Cortex of kidney (tissue), 1 donor: ENCODE measurements at places on chromosomes 16 and 17.

GRCh38 chr16:874366-875181 is 74.0 kb upstream of the GNG13 start:
- no peak for DNase-seq

- no peak for DNase-seq
Measured at GRCh38 chr17:50055055-50055425, 870 bp upstream of the ITGA3 start.

GRCh38 chr16:31507617-31507928 is 618 bp downstream of the RUSF1 start:
- DNase-seq = no peak

DNA sequence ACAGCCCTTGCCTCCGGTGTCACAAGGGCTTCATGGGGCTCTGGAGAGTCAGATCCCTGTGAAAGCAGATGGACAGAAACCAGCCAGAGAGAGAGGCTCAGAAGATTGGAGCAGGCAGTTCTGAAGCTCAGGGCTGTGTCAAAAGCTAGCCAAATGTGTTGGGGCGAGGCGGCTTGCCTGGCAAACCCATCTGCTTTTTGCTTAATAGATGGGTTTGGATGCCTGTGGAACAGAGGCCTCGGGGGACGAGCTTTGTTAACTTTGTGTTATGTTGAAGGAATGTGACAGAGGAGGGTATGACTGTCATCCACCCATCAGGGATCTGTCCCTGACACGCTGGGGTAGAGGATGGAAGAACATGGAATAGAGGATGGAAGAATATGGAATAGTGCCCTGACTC is 21.0 kb upstream of the SLC12A3 start:
- DNase-seq = no peak

- no peak for DNase-seq
Measured at GRCh38 chr17:64126918-64127317, 3.0 kb downstream of the ERN1 start.

DNA sequence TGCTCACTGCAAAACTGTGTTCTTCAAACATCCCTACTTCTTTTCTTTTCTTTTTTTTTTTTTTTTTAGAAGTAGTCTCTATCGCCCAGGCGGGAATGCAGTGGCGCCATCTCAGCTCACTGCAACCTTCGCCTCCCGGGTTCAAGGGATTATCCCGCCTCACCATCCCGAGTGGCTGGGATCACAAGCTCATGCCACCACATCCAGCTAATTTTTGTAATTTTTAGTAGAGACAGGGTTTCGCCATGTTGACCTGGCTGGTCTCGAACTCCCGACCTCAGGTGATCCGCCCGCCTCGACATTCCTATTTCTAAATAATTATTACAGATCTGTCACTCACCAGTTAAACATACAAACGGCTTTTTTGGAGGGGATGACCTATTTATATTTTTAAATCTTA is 1.0 kb upstream of the RNASEK start:
- DNase-seq = no peak

DNA sequence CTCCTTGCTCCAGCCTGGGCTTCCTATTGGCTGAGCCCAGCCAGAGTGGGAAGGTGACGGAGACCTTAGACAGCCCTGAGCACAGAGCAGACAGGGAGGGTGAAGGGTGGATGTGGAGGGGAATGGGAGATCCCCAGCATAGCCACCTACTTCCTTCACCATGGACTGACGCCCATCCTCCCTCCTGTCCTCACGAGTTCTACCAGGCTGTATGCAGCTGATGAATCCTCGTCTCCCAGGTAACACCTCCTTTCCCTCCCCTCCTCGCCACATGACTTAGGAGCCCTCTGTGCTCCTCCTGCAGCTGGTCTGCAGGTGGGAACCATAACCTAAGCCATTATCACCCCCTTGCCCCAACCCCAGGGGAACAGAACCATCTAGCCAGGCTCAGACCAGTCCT is 9.0 kb upstream of the CRHR1 start:
- DNase-seq = no peak

DNA sequence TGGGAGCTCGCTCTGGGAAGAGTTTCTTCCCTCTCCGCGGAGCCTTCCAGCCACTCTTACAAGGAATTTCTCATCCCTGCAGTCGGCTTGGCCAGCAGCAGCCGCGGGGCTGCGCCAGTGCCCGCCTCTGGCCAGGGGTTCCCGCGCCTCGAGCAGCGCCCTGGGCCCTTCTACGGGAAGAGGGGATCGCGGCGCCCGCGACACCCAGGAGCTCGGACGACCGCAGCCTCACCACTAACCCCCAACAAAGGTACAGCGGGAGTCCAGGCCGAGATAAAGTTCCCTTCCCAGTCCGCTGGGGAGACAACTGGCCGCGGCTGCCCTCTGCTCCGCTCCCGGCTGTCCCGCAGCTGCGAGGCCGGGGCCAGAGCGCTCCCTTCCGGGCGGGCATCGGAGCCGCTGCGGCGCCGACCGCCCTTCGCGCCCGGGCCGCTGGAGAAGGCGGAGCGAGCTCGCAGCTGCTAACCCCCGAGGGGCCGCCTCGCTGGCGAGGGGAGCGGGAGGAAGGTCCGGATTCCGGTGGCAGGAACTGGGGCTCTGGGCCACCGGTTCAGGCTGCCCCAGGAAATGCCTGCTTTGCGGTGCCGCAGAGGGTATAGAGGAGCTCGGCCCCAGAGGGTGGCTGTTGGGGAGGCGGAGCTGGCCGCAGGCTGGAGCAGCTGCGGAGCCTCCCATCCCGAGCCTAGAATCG is 3.6 kb upstream of the HS3ST3B1 start:
- no peak for DNase-seq

DNA sequence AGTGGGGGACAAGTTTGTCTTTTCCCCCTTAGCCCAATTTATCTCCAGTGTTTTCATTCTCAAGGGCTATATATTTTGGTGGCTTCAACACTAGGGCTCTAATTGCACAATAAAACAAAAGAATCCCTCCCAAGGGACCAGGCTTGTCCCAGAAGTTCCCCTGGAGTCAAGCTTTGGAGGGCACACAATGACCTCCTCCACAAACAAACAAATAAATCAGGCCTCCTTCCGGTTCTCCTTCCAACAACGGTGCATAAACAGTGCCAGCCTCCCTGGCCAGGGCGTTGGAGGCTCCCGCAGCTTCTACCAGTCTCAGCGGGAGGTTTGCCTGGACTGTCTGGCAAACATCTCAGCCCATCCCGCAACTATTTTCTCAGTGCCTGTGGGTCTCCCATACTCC is 188.0 kb upstream of the FOXF1 start:
- DNase-seq = no peak

DNA sequence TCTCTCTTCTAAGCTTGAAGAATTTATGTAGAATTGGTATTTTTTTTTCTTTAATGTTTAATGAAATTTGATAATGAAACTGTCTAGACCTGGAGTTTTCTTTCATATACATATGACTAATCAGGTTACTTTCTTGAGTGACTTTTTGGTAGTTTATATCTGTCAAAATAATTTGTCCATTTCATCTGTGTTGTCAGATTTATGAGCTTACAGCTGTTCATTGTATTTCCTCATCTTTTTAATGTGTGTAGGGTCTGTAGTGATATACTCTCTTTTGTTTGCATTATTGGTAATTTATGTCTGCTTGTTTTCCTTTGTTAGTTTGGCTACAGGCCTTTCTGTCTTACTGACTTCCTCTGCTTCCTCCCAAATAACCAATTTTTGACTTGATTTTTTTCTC is 55.7 kb downstream of the TAOK1 start:
- DNase-seq = no peak

DNA sequence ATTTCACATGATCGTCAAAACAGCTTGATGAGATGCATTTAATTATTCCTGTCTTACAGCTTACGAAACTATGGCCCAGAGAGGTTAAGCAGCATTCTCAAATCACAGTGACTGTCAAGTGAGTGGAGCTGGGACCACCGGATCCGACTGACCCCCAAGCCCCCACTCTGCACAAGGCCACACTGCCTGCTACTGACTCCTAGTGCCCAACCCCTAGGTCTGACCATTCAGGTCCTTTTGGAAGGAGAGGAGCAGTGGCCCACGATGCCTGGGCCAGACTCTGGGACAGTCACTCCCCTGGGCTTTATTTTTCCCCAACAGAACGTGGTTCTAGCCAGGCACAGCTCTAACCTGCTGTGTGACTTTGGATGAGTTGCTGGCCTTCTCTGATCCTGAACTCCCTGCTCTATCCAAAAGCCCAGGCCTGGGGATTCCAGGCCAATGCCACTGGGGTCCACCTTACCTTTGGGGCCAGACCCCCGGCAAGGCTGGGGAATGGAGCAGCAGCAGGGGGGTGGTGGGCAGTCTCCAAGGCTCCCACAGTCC is 9.9 kb downstream of the TSPOAP1 start:
- no peak for DNase-seq

DNA sequence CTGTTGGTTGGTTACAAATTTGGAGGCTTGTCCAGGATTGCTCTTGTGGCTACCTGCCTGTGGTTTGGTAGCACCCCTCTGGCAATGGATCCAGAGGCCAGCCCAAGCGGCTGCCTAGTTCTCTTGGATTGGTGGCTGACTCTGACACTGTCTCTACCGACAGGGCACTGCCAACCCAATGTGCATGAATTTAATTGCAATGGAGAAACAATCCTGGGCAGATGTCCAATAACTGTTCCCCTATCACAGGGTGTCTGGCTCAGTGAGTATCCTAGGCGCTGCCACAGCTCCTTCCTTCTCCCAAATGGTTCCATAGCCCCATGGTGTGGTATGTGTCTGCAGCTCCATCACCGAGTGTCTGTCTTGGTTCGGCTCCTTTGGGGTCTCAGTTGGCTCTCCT is 19.5 kb downstream of the N4BP1 start:
- DNase-seq = no peak

- no peak for DNase-seq
Measured at GRCh38 chr17:70875729-70876310, 706.5 kb downstream of the KCNJ2 start.

DNA sequence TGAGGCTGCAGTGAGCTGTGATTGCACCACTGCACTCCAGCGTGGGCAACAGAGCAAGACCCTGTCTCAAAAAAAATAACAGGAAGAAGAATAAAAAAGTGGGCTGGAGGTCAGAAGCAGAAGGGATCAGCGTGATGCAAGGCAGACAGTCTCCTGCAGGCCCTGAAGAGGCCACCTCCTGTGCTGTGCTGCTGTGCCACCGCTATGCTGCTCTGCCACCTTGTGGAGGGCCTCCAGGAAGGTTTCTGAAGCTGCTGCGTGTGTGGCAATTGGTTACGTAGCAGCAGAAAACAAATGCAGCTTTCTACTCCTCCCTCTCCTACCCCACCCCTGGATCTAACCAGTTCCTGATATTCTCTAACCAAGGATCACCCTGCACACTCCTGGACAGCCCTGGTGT is 815.5 kb downstream of the KCNJ18 start:
- DNase-seq = no peak

GRCh38 chr16:60989592-60989991 is 1046.6 kb downstream of the CDH8 start:
- DNase-seq = no peak

DNA sequence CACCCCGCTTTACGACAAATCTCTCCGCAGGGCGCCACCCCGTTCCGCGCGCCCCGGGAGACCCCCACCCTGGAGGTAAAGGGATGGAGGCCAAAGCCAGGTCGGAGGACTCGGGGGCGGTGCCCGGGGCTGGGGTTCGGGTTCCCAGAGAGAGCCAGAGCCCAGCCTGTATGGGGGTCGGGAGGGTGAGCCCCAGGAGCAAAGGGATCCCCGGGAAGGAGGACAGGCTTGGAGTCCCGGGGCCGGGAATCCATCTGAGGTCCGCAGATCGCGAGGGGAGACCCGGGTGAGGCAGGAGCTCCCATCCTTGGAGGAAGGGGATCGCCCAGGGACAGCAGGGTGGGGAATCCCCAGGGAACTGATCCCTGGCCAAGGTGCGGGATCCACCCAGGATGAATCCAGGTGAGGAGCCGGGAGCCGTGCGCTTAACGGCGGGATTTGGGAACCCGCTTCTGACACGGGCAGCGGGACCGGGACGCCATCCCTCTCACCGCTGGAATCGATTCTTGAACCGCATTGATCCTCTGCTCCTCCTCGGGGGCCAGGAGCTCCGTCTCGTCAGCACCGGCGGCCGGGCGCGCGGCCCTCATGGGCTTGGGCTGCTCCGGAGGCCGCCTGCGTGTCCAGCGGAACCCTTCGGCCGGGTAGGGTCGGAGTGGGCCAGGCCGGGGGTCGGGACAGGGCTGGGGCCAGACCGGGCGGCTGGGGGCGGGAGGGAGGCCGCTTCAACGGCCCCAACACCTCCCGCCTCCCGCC is at the start of gene MMD:
MMD (minus strand) TSS at position 657 of the 756 bp plus-strand sequence; CDS start at position 517, 140 bp downstream.
- DNase-seq = no peak

DNA sequence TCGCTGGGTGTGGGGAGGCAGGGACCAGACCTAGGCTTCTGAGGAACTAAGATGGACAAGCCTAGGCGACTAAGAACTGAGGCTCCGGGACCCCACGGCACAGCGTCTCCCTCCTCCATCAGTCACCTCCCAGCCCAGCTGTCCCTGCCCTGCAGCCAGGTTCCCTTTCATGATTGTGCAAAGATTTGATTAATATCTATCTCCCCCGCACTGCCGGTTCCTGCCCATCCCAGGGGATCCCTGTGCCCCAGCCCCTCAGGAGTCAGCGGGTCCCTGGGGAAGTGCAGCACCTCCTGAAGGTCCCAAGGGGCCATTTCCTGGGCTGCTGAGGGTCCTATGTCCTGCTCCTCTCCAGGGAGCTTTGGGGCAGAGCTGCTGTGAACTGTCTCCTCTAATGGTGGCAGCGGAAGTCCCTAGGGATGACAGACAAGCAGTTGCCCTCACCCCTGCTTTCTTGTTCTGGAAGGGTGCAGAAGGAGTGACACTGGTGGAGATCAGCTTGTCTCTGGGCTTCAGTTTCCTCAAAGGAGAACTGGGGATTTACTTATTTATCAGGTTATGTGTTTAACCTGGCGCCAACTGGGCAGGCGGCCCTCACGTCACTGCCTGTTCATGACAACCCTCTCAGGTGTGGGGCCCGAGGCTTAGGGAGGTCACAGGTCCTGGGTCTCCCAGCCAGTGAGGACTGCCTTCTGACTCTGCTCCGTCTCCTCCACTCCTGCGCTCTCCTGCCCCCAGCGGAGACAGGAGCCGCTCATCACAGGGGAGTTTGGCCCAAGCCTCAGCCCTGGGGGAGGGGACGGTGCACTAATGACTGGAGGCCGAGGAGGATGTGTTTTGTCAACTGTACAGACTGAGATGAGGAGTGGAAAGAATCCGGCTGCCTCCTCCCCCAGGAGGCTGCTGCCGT is 1.9 kb upstream of the C16orf74 start:
- no peak for DNase-seq

GRCh38 chr16:30992276-30992780 is 7.3 kb downstream of the HSD3B7 start:
- no peak for DNase-seq
